ENCODE measurements at places on chromosomes 2 and 18. TPM values are rescaled to one million over a fixed set of nuclear protein-coding genes. Genes with fewer than 3 reads are reported as not detected.

The GPBAR1 gene
- polyA plus RNA-seq = 2.0 TPM

The LCT gene
- polyA plus RNA-seq = not detected

The GPR35 gene
- polyA plus RNA-seq = 2.5 TPM

The NDUFAF7 gene
- 18.4 TPM for polyA plus RNA-seq

The SKA1 gene
- polyA plus RNA-seq = 2.7 TPM

The GTF3C2 gene
- 32.5 TPM for polyA plus RNA-seq

The REG3G gene
- not detected for polyA plus RNA-seq

The LAMA1 gene
- polyA plus RNA-seq = 1.2 TPM

The NPAS2 gene
- 8.7 TPM for polyA plus RNA-seq

The CAPN13 gene
- 0.31 TPM for polyA plus RNA-seq

The MROH2A gene
- polyA plus RNA-seq = not detected

The GREB1L gene
- 7.9 TPM for polyA plus RNA-seq

DNA sequence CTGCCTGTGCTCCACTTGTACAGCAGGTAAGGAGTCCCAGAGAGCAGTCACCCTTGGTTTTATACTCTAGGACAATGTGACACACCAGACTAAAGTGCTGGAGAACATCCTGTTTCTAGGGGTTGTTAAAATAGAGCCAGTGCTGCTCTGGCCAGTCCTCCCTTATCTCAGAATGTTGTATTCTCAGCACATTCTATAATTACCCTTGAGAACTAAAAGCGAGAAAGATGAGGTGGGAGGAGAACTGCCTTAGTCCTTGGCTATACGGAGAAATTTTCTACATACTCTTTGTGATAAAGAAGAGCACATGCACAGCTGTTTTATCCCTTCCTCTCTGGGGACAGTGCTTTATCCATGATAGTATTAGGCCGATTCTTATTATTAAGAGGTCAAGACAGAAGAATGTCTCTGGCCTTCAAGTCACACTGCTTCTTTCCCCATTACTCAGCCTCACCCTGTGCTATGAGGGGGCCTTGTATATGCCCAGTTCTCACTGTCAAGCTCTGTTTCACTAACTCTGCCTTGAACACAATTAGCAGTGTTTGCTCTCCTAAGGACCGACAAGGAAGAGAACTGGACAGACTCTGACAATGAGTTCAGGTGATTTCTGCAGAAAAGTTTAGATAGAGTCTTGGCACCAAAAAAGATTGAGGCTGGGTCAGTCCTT is 385.8 kb downstream of the TRIB2 start:
- DNase-seq = no peak

GRCh38 chr2:96083989-96084857 is 32.1 kb downstream of the ADRA2B start:
- no peak for DNase-seq

DNA sequence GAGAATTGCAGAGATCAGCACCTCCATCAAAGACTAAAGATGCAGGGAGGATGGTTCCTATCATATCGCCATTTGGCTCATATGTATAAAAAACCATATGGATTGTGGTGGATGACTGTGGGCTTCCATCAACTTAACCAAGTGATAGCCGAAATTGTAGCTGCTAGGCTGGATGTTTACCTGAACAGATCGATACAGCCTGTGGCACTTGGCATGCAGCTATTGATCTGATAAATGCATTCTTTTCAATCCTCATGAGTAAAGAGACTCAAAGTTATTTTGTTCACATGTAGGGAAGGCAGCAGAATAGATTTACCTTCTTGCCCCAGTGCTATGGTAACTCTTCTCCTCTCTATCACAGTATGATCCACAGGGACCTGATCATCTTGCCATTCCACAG is 18.5 kb downstream of the CHCHD5 start:
- DNase-seq = no peak

DNA sequence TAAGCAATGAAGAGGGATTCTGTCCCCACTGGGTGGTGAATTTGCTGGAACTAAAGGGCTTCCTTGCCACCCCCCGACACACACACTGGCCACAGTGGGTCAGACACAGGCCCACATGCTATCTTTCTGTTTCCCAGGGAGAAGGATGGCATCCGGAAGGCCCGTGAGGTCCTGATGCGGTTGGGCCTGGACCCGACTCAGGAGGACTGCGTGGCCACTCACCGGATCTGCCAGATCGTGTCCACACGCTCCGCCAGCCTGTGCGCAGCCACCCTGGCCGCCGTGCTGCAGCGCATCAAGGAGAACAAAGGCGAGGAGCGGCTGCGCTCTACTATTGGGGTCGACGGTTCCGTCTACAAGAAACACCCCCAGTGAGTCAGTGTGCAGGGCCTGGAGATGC is 44.6 kb downstream of the HK2 start:
- no peak for DNase-seq

DNA sequence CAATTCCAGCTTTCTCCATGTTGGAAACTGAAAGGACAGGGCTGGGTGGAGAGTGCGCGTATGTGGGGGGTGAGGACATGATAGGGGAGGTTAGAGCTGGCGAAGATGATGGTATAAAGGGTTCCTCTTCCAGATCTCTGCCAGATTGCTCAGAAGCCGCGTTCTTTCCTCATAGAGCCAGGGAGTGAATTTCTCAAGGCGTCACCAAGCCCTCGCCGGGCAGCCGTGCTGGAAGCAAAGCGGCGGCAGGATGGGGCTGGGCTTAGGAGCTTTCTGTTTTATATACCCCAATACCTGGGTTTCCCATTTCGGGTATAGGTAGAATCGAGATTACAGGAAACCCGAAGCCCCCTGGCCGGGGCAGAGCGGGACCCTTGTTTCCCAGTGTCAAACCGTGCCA is 43.8 kb downstream of the DDX18 start:
- no peak for DNase-seq

GRCh38 chr2:24125956-24126355 is 2.7 kb downstream of the FAM228B start:
- DNase-seq = peak; percentile 55

- DNase-seq = no peak
These were observed 34.8 kb upstream of the SKA1 start for GRCh38 chr18:50340078-50340477.

GRCh38 chr2:121363632-121364420 is 78.8 kb upstream of the TFCP2L1 start:
- no peak for DNase-seq

- DNase-seq = no peak
These were observed 12.0 kb downstream of the LRRC30 start for GRCh38 chr18:7242926-7243325.

GRCh38 chr2:170873035-170873692 is 55.9 kb upstream of the GORASP2 start:
- peak; percentile 75 for DNase-seq

GRCh38 chr2:3696545-3696944 is 6.8 kb upstream of the DCDC2C start:
- no peak for DNase-seq

DNA sequence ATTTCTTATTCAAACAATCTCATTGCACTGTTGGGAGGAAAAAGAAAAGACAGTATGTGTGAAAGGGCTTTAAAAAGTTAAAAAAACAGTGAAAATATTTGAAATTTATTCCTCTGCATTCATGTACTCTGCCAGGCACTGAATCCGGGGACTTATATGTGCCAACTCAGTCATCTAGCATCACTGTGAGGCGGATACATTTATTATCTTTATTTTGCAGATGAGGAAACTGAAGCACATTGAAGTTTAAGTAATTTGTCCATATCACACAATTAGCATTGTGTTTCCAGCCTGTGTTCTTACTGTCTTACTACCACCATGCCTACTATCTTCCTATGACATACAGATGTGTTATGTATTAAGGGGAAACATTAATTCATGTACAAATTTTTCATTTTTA is 1.8 kb downstream of the LCLAT1 start:
- DNase-seq = no peak

DNA sequence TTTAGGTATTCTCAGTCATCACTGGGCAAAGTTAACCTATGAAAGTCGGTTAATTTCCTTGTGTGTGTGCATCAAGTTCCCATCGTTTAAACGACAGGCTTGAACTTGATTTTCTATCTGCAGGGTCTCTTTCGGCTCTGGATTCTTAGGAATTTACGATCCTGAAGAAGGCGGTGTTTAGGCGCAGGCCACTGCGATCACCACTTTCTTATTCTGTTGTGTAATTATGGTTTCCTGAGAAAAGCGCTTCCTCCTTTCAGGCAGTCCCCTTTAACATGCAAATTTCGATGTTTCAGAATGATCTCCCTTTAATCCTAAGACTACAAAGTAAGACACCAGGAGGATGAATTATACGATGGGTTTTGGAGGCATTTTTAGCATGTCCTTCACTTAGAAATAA is 27.9 kb upstream of the MBP start:
- no peak for DNase-seq

DNA sequence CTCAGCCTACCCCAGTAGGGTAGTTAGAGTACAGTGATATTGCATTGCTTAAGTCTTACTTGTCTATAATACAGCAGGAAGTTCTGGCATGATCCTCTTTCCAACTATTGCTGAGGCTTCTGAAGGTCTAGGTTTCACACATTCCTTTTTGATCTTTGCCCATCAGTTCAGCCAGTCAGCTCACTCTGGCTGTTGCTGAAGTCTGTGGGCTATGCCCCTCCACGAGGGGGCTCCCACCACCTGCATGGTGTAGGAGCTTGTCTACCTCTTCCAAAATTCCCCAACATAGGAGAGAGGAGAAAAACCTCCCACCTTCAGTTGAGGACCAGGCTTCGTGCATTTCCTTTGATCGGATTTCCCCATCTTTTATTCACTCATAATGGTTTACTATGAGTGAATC is 26.3 kb downstream of the PROKR1 start:
- DNase-seq = no peak

DNA sequence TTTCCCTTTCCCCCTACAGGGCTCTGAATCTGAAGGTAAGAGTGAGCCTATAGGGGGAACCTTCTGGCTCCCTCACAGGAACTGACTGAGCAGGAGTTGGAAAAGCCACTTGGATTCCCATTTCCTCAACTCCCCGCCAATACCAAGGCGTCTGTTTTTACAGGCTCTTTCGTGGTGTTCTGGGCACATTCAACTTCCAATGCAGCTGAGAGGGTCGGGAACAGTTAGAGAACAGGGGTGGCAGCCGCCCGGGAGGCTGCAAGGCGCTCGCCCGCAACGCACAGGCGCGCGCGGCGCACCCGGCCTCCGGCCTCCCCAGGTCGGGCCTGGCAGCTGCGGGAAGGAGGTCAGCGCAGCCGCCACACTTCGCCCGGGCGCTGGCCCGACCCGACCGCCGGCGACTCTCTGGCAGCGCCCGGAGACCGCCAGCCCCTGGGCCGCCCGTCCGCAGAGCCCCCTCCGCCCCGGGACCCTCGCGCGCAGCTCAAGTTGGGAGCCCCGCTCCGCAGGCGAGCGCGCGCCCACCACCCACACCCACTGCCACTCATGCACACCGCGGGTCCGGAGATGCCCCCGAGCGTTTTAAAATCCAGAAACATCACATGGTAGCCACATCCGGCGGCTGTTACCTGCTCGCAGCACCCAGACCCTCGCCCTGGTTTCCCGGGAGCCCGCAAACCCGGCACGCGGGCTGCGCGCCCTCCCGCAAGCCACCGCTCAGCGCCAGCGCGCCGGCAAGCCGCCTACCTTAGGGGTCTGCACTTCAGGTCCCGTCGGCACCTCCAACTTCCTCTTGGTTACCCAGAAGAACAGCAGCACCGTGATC is 816 bp downstream of the GALNT14 start:
- peak; percentile 18 for DNase-seq

DNA sequence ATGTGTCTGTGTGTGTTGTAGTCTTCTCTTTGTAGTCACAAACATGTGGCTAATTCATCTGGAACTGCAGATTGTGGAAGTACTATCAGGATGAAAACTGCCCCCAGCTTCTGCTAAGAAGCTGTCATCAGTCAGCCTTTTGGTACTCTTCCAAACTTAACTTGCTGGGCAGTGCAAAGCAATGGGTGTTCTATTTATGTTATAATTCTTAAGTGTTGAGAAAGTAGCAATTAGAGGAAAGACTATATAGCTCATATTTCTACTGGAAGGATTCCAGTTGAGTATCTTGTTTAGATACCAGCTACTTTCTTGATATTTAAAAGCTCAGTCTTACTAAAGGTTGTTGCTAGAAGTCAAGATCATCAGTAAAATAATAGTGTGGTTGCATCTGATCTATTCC is 52.1 kb downstream of the SLC38A11 start:
- DNase-seq = no peak

- DNase-seq = peak; percentile 80
These were observed at the start of gene IL18R1 for GRCh38 chr2:102355526-102356380. IL18R1 (plus strand) TSS chr2:102355796; CDS start chr2:102362661, 6,865 bp downstream.

DNA sequence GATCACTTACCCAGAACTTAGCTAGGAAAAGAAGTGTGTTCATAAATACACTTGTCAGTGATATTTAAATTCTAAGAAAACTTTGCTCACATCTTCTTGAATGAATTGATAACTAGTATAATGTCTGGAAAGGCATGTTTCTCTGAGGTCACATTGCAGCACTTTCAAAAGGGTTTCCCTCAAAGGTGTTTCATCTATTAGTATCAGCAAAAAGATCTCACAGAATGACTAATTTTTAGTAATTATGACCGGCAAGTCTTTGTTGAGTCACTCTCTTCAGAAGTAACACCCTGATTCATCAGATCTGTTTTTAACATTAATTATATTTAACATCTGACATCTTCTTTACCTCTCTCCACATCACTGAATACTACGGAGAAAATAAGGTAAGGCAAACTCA is 222.3 kb downstream of the IKZF2 start:
- no peak for DNase-seq

DNA sequence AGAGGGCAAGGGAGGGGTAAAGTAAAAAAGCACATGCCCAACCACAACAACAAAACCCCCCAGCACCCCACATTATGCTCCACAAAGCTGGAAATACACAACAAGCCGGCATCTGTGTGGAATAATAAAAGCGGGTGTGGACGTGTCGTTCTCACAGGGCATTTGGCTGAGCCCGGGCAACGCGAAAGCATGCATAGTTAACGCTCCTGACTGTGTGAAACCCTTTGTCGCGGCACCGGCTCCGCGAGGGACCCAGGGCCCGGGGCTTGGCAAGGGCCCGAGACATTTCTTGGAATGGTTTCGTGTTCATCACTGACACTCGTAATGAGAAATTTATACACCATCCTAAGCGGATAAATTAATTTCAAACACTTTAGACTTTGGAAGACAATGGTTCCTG is 165.6 kb downstream of the INHBB start:
- no peak for DNase-seq

GRCh38 chr2:237790353-237790752 is 8.2 kb upstream of the RBM44 start:
- DNase-seq = no peak

DNA sequence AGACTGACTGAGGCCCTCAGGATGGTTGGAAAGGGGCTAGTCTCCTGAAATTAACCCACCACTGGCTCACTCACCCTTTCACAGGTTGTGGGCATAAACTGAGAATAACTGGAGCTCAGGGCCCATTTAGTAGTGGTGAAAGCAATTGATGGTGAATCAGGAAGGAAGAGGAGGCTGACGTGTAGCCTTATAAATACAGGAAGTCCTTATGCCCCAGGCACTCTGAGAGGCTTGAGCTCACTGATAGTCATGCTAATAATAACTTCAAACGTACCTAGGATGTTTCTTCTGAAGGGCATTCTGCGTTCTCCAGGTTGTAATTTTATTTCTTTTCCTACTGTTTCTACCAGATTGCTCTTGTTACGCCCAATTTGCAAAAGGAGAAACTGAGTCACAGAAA is 328.4 kb downstream of the CLIP4 start:
- DNase-seq = no peak

- DNase-seq = no peak
These were observed 65.4 kb upstream of the MCFD2 start for GRCh38 chr2:46980786-46981573.
